Stomach (tissue), 19 donors: ENCODE measurements at places on chromosomes 16 and 17.
A peak's percentile ranks its signal among the peaks of the same experiment; 100 is the strongest.

- no peak overlapping the region for H3K27ac ChIP-seq
- H3K36me3 ChIP-seq, result no peaks in the 10 kb centered on the region
- peaks cover 64% of the 10 kb centered on the region for H3K4me1 ChIP-seq
- no peak for DNase-seq
Observed at GRCh38 chr17:42010898-42011516, 6.2 kb downstream of the DNAJC7 start.

DNA sequence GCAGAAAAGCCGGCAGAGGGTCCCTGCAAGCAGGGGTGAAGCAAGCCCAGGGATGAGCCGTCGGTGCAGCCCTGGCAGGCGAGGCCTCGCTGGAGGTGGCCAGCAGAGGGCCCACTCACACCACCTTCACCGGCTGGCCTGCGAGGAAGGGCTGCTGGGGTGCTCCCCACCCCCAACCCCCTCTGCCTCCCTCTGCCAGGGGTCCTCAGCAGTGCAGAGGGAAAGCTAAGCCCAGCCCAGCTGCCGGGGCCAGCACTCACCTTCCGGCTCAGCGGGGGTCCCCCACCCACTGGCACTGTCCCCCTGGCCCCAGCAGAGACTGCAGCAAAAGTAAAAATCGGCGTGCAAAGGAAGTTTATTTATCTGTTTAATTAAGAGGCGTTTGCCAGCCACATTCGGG, 113.4 kb downstream of the ENGASE start:
- no peak overlapping the region for H3K27ac ChIP-seq
- H3K4me1 ChIP-seq, result no peaks in the 10 kb centered on the region
- H3K4me3 ChIP-seq, result no peak overlapping the region
- DNase-seq, result no peak
- no peaks in the 10 kb centered on the region for H3K36me3 ChIP-seq

GRCh38 chr16:52309446-52310416, 237.2 kb downstream of the TOX3 start:
- no peak overlapping the region for H3K27ac ChIP-seq
- H3K4me3 ChIP-seq, result no peak overlapping the region
- DNase-seq, result no peak
- no peaks in the 10 kb centered on the region for H3K36me3 ChIP-seq
- no peaks in the 10 kb centered on the region for H3K4me1 ChIP-seq
- H3K27me3 ChIP-seq, result no peaks in the 10 kb centered on the region

DNA sequence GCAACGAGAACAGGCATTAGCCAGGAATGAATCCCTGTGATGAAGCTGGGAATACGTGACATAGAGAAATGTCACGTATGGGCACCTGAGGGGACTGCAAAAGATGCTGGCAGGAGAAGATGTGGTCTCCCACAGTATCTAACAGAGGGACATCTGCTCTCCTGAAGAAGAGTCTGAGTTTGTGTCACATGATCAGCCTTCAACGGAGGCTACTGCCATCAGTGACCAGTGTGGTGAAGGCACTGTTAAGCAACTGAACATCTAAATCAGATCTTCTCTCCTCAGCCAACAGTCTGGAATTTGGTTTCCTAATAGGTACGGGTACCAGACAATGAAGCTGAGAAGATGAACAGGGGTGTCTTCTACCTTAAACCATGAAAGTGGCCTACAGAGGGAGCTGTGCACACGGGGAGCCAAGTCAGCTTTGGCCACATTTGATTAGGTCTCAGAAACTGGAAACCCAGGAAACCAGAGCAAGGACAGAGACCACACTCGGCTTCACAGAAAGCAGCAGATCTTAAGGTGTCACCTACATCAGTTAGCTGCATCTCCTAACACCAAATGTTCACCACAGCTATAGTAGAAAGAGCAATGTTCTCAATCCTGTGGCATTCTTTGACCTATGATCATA, 41.8 kb downstream of the BRD7 start:
- no peaks in the 10 kb centered on the region for H3K4me1 ChIP-seq
- peak; percentile 70 for DNase-seq
- peaks cover 68% of the 10 kb centered on the region for H3K36me3 ChIP-seq
- H3K27me3 ChIP-seq, result no peaks in the 10 kb centered on the region
- H3K27ac ChIP-seq, result no peak overlapping the region

GRCh38 chr17:82876602-82877379, 37.0 kb upstream of the ZNF750 start:
- H3K36me3 ChIP-seq, result peaks cover 8% of the 10 kb centered on the region
- H3K4me3 ChIP-seq, result no peak overlapping the region
- H3K4me1 ChIP-seq, result peaks cover 74% of the 10 kb centered on the region
- no peaks in the 10 kb centered on the region for H3K27me3 ChIP-seq
- DNase-seq, result peak; percentile 93

GRCh38 chr17:82334622-82335394, 1.2 kb upstream of the SECTM1 start:
- no peaks in the 10 kb centered on the region for H3K36me3 ChIP-seq
- peak; percentile 68 for DNase-seq
- H3K27me3 ChIP-seq, result no peaks in the 10 kb centered on the region

GRCh38 chr16:77041468-77041867, 149.5 kb upstream of the MON1B start:
- H3K27ac ChIP-seq, result no peak overlapping the region
- H3K36me3 ChIP-seq, result no peaks in the 10 kb centered on the region
- no peak overlapping the region for H3K4me3 ChIP-seq
- no peak for DNase-seq

GRCh38 chr16:10616756-10617640, 36.6 kb upstream of the EMP2 start:
- peak; percentile 73 for DNase-seq
- H3K36me3 ChIP-seq, result no peaks in the 10 kb centered on the region
- no peak overlapping the region for H3K27ac ChIP-seq
- H3K4me1 ChIP-seq, result peaks cover 27% of the 10 kb centered on the region
